ENCODE measurements at places on chromosomes 7 and 10. TPM values are rescaled to one million over a fixed set of nuclear protein-coding genes. Genes with fewer than 3 reads are reported as not detected.
A peak's percentile ranks its signal among the peaks of the same experiment; 100 is the strongest.

- no peak for DNase-seq
Observed at GRCh38 chr7:36448781-36449379, 59.2 kb downstream of the ANLN start.

GRCh38 chr10:520402-520787, 169.1 kb downstream of the DIP2C start:
- DNase-seq: no peak

TRPV5 gene
- polyA plus RNA-seq: not detected

GRCh38 chr10:44240584-44241205, 144.2 kb downstream of the CXCL12 start:
- no peak for DNase-seq

- DNase-seq: no peak
Observed at GRCh38 chr7:116382375-116382774, 117.2 kb upstream of the CAV2 start.

- no peak for DNase-seq
Observed at GRCh38 chr7:135510592-135511183, 786 bp upstream of the CNOT4 start.

GRCh38 chr10:33365301-33365700, 30.8 kb upstream of the NRP1 start:
- no peak for DNase-seq

- no peak for DNase-seq
Observed at GRCh38 chr7:5143935-5144903, 45.8 kb upstream of the WIPI2 start.

PPA1 gene
- 148 TPM for polyA plus RNA-seq

DNA sequence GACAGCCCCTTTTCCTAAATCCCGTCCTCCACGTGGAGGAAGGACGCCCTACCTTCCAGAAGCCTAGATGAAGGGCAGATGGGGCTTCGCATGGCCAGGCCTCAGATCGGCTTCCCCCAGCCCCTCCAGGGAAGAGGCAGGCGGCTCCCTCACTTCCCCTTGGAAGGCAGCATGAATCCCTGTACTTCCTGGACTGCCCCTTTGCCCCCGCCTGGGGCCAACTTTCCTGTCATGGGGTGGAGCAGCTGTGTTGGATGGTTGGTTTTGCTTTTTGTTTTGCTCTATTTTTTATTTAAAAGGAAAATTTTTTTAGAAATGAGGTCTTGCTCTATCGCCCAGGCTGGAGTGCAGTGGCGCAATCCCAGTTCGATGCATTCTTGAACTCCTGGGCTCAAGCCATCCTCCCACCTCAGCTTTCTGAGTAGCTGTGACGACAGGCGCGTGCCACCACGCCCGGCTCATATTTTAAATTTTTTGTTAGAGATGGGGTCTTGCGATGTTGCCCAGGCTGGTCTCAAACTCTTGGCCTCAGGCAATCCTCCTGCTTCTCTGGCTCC, 27.2 kb downstream of the GTF2IRD1 start:
- peak; percentile 11 for DNase-seq

DNA sequence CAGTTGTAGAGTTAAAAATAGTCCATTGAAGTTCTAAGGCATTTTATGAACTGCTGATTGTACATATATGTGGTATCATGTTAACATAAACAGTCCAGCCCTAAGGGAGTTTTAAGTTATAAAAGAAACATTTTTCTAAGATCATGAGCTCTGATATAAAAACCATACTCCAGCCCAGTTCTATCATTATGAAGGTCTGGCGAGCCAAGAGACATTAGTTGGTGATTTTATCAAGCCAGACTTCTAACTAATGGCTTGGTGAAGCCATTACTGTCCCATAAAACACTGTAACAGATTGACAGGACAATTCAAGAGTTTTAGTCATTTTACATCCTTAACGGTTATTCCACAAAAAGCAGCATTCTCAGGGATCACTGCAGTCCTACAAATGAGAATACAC, 221.6 kb downstream of the RNLS start:
- no peak for DNase-seq

- DNase-seq: no peak
Observed at GRCh38 chr7:11749629-11750028, 82.4 kb downstream of the THSD7A start.

GRCh38 chr7:103412151-103412550, 33.9 kb downstream of the SLC26A5 start:
- DNase-seq: no peak

DNA sequence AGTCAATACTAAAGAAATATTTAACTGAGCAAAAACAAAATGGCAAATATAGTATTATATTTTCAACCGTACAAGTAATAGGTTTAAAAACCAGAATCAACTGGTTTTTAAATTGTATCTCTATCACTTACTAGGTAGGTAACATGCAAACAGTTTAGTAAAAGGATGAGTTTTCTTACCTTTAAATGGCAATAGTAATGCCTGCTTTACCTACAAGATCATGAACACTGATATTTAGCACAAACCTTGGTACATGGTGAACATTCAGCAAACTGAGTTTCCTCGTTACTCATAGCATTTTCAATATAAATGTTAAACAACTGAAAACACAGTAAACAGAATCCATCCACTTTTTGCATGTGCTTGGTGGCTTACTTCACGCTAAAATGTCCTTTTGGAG, 389.1 kb downstream of the PARD3 start:
- DNase-seq: no peak

GRCh38 chr7:506921-507622, 12.6 kb downstream of the PDGFA start:
- DNase-seq: no peak

NUTM2E gene
- polyA plus RNA-seq: 0.09 TPM

AKR1B15 gene
- 0.10 TPM for polyA plus RNA-seq

DNA sequence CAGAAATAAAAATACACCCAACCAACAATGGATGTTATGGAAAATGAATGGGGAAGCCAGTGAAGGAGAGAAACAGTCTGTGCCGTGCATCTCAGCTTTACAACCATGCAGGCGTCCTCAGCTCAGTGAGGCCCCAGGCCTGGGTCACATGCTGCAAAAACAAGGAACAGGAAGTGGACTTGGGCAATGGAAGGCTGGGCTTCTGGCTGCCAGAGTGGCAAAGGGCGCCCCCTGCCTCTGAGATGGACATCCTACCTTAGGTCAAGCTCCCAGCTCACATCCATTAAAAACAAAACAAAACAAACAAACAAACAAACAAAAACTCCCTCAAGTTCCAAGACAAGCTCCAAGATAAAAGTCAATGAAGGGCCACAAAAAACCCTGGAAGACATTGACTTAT, 54.7 kb upstream of the AFAP1L2 start:
- DNase-seq: no peak

CYP2C19 gene
- polyA plus RNA-seq: not detected

EBF3 gene
- polyA plus RNA-seq: not detected

GRCh38 chr7:73549176-73549575, 8.3 kb downstream of the BCL7B start:
- no peak for DNase-seq

DNA sequence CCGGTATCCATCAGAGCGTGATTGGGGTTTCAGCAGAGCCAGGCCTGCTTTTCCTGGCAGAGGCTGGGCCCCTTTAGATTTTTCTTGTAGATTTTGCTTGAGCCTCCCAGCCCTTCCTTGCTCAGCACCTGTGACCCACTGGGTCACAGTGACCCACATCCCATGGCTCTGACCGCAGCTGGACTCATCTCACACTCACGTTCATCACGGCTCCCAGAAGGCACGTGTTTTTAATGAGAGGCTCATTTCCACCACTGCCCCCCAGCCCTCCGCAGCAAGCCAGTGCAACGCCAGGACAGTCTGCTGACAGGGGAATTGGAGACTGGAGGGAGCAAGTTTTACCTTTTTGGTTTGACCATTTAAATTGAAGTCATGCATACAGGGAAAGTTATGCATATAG, 155.7 kb downstream of the CUX1 start:
- no peak for DNase-seq

- DNase-seq: no peak
Observed at GRCh38 chr10:88592906-88593305, 6.3 kb downstream of the LIPJ start.

GRCh38 chr7:3215624-3216585, 85.1 kb upstream of the SDK1 start:
- DNase-seq: no peak

Measured in AG04450 (cell line).